ENCODE measurements at places on chromosomes 5 and 9. TPM values are rescaled to one million over a fixed set of nuclear protein-coding genes. Genes with fewer than 3 reads are reported as not detected.

GPX3 gene
- 19.0 TPM for total RNA-seq

GABRA1 gene
- total RNA-seq, result not detected

SNAPC4 gene
- total RNA-seq, result 12.0 TPM

EDIL3 gene
- total RNA-seq, result 0.14 TPM

DNM1 gene
- total RNA-seq, result 81.1 TPM

ZDHHC11 gene
- total RNA-seq, result 16.3 TPM

MYO10 gene
- total RNA-seq, result 36.3 TPM

TRIM36 gene
- total RNA-seq, result 1.8 TPM

NELFB gene
- total RNA-seq, result 60.5 TPM

RASGRF2 gene
- total RNA-seq, result 1.2 TPM

C1QTNF3 gene
- total RNA-seq, result 0.09 TPM

F12 gene
- total RNA-seq, result 22.1 TPM

ACTBL2 gene
- total RNA-seq, result 0.07 TPM

ODF2 gene
- total RNA-seq, result 23.7 TPM

MPDZ gene
- 11.0 TPM for total RNA-seq

TMOD1 gene
- 1.8 TPM for total RNA-seq

CRHBP gene
- 0.16 TPM for total RNA-seq

HRCT1 gene
- total RNA-seq, result 0.20 TPM

PDE6A gene
- total RNA-seq, result 0.24 TPM

SLC6A19 gene
- 0.38 TPM for total RNA-seq

CEP72 gene
- total RNA-seq, result 10.7 TPM

PAEP gene
- total RNA-seq, result 0.27 TPM

INSYN2B gene
- total RNA-seq, result 0.13 TPM

FAM200C gene
- total RNA-seq, result 1.6 TPM

MRPL36 gene
- total RNA-seq, result 89.4 TPM

PCDHGC4 gene
- total RNA-seq, result not detected

TSSK1B gene
- total RNA-seq, result not detected

ANKRD34B gene
- total RNA-seq, result 0.17 TPM

HRH2 gene
- 0.38 TPM for total RNA-seq

CCL19 gene
- not detected for total RNA-seq

PTCD2 gene
- 10.7 TPM for total RNA-seq

CCDC180 gene
- 1.2 TPM for total RNA-seq

C5orf52 gene
- not detected for total RNA-seq

SH3PXD2B gene
- total RNA-seq, result 19.8 TPM

ADRB2 gene
- total RNA-seq, result 1.6 TPM

LRRC19 gene
- not detected for total RNA-seq

RGS3 gene
- total RNA-seq, result 17.1 TPM

NDUFS6 gene
- total RNA-seq, result 112 TPM

FOXD4 gene
- total RNA-seq, result 0.23 TPM

SLC6A3 gene
- total RNA-seq, result 0.97 TPM

PCDHGA8 gene
- 0.05 TPM for total RNA-seq

NFIB gene
- 6.8 TPM for total RNA-seq

GLRA1 gene
- not detected for total RNA-seq

BTNL3 gene
- total RNA-seq, result not detected

TXNDC8 gene
- not detected for total RNA-seq

GMCL2 gene
- total RNA-seq, result not detected

FOXD4L6 gene
- not detected for total RNA-seq

SECISBP2 gene
- 19.4 TPM for total RNA-seq

GPR151 gene
- not detected for total RNA-seq

AJM1 gene
- total RNA-seq, result 4.3 TPM

Measured in A549 treated with Hydrocortisone at 1 μM for 4 hours (cell line).